ENCODE measurements at places on chromosomes 12 and 14.

DNA sequence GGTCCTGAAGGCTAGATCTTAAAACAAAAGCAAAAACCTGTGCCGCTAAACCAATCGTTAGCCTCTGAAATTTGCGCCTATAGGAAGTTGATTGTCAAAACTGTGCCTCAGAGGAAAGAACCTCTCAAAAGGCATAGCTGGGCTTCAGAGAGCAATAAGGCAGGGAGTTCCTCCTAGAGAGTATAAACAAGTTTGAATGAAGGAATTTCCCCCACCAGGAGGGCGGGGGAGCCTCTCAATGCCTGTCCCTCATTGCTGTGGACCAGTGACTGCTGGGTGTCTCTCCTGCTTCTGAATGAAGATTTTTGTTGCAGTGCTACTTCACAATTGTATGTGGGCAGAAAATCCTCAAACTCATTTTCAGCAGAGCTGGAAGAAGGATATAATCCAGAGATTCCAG, 88.6 kb downstream of the KCNK10 start:
- no peak for DNase-seq

GRCh38 chr14:71452987-71453386, 479.2 kb upstream of the RGS6 start:
- no peak for DNase-seq

GRCh38 chr14:101359221-101360053, 201.9 kb upstream of the DIO3 start:
- no peak for DNase-seq

- no peak for DNase-seq
Measured at GRCh38 chr14:78701246-78701645, 531.1 kb downstream of the NRXN3 start.

DNA sequence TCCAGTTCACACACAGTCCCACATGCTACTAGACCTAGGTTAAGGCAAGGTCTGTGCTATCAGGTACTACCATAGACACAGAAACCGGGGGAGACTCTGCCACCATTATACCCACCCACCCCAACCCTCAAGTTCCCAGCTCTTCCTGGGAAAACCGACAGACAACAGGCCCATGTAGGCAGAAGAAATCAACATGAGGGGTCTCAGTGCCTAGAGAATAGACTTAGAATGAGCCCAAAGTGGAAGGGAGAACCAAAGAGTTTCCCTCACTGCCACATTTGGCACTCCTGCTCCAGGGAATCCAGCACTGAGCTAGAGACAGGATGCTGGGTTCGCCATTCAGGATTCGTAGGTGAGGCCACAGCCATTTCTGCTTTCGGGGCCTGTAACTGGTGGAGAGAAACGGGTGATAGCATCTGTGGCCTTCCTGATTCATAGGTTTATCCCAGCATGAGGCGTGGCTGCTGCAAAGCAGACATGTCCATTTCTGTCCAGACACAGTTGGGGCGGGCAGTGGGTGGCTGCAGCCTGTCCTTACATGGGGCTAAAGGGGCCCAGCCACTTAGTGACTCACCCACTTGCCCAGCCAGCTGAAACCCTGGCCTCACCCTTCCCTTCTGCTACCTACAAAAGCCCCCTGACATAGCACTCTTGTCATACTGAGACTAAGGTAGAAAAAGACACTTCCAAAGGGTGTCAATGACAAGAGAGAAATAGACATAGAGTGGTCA, 69.4 kb downstream of the IRF2BPL start:
- DNase-seq: no peak

- no peak for DNase-seq
Measured at GRCh38 chr14:55416866-55417265, 5.2 kb upstream of the ATG14 start.

GRCh38 chr14:36805131-36805559, 143.5 kb downstream of the PAX9 start:
- DNase-seq: no peak

DNA sequence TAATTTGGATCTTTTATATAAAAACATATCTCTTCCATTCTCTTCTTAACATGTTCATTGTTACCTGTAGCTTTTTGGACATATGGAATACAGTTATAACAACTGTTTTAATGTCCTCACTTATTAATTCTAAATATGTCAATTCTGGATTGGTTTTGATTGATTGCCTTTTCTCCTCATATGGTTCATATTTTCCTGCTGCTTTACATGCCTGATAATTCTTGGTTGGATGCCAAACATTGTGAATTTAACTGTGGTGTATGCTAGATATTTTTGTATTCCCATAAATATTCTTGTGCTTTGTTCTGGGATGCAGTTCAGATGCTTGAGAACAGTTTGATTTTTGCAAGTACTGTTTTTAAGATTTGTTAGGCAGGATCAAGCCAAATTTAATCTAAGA, 10.8 kb downstream of the C14orf132 start:
- no peak for DNase-seq

DNA sequence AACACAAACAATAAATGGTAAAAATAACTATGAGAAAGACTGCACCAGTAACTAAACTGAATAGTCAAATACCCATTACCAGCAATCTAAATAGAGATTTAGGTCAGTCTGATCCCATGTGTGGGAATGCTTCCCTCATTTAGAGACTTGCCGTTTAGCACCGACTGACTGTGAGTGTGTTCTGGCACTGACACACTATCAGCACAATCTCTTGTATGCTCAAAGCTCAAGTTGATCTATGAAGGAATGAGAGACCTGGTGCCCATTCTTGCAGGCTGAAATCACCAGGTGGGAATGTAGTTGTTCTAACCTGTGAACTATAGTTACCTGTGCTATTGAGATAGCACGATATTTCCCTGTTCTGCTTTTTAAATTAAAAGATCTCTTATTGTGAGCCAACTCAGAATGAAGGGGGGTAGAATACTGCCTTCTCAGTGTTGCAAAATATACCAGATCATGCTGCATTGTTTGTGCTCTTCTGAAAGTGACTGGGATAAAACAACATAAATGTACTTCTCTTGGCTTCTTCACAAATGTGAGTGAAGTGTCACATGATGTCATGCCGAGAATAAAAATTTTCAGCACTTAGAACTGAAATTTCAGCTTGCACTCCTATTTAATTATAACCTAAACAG, 99.6 kb downstream of the LIN7A start:
- no peak for DNase-seq
